ENCODE measurements at places on chromosomes 5 and 9. TPM values are rescaled to one million over a fixed set of nuclear protein-coding genes. Genes with fewer than 3 reads are reported as not detected.
A peak's percentile ranks its signal among the peaks of the same experiment; 100 is the strongest.

The CCNI2 gene
- total RNA-seq, result not detected

The PCDHGB2 gene
- 14.0 TPM for total RNA-seq

The SPEF2 gene
- 9.6 TPM for total RNA-seq

The OLFM1 gene
- 40.6 TPM for total RNA-seq

GRCh38 chr9:89522959-89523285 is 25.0 kb upstream of the SEMA4D start:
- no peak for DNase-seq
- H3K27me3 ChIP-seq, result no peaks in the 10 kb centered on the region
- H3K27ac ChIP-seq, result no peak overlapping the region
- no peaks in the 10 kb centered on the region for H3K36me3 ChIP-seq

DNA sequence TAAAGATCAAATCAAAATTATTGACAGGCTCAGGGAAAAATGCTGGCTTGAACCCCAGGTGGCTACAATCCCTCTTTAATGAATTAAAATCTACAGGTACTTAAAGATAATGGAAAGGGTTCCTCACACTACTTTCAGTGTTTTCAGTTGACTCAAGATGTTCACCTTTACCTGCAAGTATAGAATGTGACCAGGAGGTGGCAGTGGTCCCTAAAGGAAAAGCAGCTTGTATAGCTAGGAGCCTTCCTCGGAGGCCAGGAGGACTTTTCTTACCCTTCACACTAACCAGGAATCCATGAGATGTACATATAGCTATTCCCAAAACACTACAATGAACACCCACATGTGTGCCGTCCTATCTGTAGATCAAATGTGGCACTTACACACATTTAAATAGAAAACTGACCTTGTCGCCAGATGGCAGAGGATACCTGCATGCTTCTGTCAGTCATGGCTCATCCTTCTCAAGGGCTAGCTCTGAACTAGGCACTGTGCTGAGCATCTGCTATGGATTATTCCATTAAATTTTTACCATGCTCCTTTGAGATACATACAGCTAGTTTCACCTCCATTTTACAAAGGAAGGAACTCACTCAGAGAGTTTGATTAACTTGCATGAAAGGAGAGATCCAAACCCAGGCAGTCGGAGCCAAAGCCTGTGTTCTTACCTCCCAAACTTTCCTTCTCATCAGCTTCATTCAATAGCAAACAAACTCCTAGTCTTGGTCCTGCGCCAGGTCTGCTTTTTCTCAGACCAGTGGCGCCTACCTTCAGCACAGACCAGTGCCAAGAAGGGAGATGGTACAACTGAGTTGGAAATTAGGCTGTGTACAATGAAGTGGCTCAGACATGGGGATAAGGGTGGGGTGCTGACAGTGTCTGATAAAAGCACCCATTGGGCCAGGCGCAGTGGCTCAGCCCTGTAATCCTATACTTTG is 24.5 kb downstream of the C9orf152 start:
- no peak overlapping the region for H3K4me3 ChIP-seq
- H3K27ac ChIP-seq, result no peak overlapping the region
- DNase-seq, result no peak
- H3K27me3 ChIP-seq, result no peaks in the 10 kb centered on the region
- no peaks in the 10 kb centered on the region for H3K4me1 ChIP-seq
- no peaks in the 10 kb centered on the region for H3K36me3 ChIP-seq

- no peaks in the 10 kb centered on the region for H3K36me3 ChIP-seq
- DNase-seq, result no peak
- peak overlapping the region; percentile 58 for H3K27ac ChIP-seq
- H3K4me3 ChIP-seq, result no peak overlapping the region
- H3K4me1 ChIP-seq, result no peaks in the 10 kb centered on the region
These were observed 202.7 kb upstream of the CDKN2B start for GRCh38 chr9:22211588-22212360.

DNA sequence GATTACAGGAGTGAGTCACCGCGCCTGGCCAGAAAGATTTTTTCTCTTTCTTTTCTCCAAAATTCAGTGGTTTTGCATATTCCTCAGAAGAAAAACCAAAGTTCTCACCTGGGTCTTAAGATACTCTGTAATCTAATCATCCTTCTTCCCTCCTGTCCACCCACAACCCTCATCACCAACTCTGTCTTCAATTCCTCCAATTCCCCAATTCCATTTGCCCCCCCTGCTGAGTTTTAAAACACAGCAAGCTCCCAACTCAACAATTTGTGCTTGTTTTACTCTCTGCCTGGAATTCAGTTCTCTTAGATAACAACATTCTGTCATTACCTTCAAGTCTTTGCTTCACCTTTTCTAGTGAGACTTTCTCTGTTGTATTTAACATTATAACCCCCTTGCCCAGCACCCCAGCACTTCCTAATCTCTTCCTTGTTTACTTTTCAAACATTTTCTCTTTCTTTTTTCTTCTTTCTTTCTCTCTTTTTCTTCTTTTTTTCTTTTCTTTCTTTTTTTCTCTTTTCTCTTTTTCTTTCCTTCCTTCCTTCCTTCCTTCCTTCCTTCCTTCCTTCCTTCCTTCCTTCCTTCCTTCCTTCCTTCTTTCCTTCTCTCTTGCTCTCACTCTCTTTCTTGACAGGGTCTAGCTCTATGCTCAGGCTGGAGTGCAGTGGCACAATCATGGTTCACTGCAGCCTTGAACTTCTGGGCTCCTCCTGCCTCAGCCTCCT is 7.8 kb downstream of the TEX48 start:
- no peaks in the 10 kb centered on the region for H3K4me1 ChIP-seq
- H3K36me3 ChIP-seq, result no peaks in the 10 kb centered on the region
- H3K27ac ChIP-seq, result no peak overlapping the region
- DNase-seq, result no peak
- H3K27me3 ChIP-seq, result no peaks in the 10 kb centered on the region

- no peak for DNase-seq
- H3K4me1 ChIP-seq, result no peaks in the 10 kb centered on the region
- no peak overlapping the region for H3K27ac ChIP-seq
- H3K36me3 ChIP-seq, result no peaks in the 10 kb centered on the region
- H3K4me3 ChIP-seq, result no peak overlapping the region
These were observed 37.8 kb downstream of the ASTN2 start for GRCh38 chr9:117377046-117377445.

GRCh38 chr9:89874351-89875321 is 269.8 kb downstream of the GADD45G start:
- H3K36me3 ChIP-seq, result no peaks in the 10 kb centered on the region
- DNase-seq, result no peak
- peak overlapping the region; percentile 54 for H3K27ac ChIP-seq
- no peak overlapping the region for H3K4me3 ChIP-seq
- no peaks in the 10 kb centered on the region for H3K27me3 ChIP-seq
- no peaks in the 10 kb centered on the region for H3K4me1 ChIP-seq

DNA sequence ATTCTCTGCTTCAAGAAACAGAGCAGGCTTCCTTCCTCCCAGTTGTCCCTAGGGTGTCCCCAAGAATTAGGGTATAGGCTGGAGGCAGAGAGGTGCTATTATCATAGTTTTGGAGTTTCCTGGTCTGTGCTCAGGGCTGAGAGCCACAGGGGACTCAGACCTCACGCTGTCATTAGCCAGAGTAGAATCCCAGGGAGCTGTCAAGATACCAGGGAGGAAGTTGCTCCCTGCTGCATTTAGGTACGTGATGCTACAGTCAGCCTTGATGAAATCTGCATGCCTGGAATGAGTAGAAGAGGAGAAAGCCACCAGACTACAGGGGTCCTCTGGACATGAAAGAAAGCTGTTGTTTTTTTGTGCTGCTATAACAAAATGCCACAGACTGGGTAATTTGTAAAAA is 273.2 kb downstream of the SH3GL2 start:
- H3K4me1 ChIP-seq, result no peaks in the 10 kb centered on the region
- no peak overlapping the region for H3K27ac ChIP-seq
- H3K36me3 ChIP-seq, result no peaks in the 10 kb centered on the region

- no peak overlapping the region for H3K4me3 ChIP-seq
- no peaks in the 10 kb centered on the region for H3K4me1 ChIP-seq
- no peak for DNase-seq
- no peak overlapping the region for H3K27ac ChIP-seq
These were observed 6.1 kb downstream of the GARIN3 start for GRCh38 chr5:157160001-157160400.

- no peaks in the 10 kb centered on the region for H3K27me3 ChIP-seq
- no peak overlapping the region for H3K4me3 ChIP-seq
- no peak overlapping the region for H3K27ac ChIP-seq
- no peaks in the 10 kb centered on the region for H3K4me1 ChIP-seq
These were observed 1072.4 kb upstream of the CDH6 start for GRCh38 chr5:30121043-30121442.

- no peaks in the 10 kb centered on the region for H3K36me3 ChIP-seq
- H3K27me3 ChIP-seq, result peaks cover 15% of the 10 kb centered on the region
- H3K4me3 ChIP-seq, result no peak overlapping the region
- no peak overlapping the region for H3K27ac ChIP-seq
These were observed 978 bp upstream of the ADCY2 start for GRCh38 chr5:7394889-7395431.

DNA sequence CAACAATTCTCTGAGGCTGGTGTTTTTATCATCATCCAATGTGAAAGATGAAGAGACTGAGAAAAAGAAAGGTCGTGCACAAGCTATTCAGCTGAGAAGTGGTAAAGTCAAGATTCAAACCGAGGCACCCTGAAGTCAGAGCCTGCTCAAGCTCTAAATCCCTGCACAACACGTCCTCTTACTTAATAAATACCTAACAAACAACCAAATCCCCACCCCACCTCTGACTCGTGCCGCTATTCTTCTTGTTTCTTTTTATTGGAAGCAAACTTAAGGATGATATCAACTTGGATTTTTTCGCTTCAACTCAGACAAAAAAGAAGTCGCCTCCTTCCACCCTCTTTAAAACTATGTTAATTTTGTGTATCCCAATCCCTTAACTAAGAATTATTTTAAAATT is 140.2 kb downstream of the CEP120 start:
- no peak for DNase-seq
- no peak overlapping the region for H3K4me3 ChIP-seq
- no peaks in the 10 kb centered on the region for H3K27me3 ChIP-seq
- H3K27ac ChIP-seq, result no peak overlapping the region

- H3K4me3 ChIP-seq, result no peak overlapping the region
- no peaks in the 10 kb centered on the region for H3K36me3 ChIP-seq
- H3K27ac ChIP-seq, result no peak overlapping the region
- no peak for DNase-seq
- no peaks in the 10 kb centered on the region for H3K27me3 ChIP-seq
These were observed 33.2 kb upstream of the ERAP2 start for GRCh38 chr5:96843140-96843539.

Measured in tibial nerve (tissue), 4 donors.